ENCODE measurements at places on chromosomes 6 and 20.

DNA sequence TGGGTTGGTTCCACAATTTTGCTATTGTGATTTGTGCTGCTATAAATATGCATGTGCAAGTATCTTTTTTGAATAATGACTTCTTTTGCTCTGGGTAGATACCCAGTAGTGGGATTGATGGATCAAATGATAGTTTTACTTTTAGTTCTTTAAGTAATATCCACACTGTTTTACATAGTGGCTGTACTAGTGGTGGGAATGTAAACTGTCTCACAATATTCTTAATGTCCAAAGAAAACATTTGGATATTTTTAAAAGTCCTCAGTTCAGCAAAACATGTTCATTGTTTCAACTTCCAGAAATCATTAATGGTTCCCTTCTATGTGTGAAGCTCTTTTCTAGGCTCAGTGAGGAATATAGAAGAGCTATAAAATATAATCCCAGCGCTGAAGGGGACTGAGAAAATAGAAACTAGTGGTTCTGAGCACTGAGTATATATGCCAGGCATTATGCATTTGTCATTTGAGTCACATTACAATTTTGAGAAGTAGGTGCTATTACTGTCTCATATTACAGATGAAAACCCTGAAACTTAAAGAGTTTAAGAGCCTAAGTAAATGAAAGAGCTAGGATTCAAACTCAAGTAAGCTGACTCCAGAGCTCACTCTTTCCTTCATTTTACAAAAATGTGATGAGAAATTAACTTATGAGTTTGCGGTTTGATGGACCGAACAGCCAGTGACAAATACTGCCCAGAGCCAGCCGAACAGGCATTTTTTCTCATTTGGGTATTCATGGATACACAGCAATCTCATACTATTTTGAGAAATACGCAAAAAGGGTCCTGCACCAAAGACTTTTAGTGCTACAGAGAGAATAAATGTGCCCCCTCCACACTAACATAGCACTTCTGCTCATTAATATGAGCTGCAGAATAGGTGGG is 250.1 kb downstream of the TBX18 start:
- DNase-seq = no peak

- DNase-seq = no peak
These were observed 37.5 kb upstream of the SLCO4A1 start for GRCh38 chr20:62604796-62605195.

- no peak for DNase-seq
These were observed 231.9 kb upstream of the SGK1 start for GRCh38 chr6:134549854-134550253.

- peak; percentile 51 for DNase-seq
These were observed 501.8 kb downstream of the HACE1 start for GRCh38 chr6:104357928-104358327.

DNA sequence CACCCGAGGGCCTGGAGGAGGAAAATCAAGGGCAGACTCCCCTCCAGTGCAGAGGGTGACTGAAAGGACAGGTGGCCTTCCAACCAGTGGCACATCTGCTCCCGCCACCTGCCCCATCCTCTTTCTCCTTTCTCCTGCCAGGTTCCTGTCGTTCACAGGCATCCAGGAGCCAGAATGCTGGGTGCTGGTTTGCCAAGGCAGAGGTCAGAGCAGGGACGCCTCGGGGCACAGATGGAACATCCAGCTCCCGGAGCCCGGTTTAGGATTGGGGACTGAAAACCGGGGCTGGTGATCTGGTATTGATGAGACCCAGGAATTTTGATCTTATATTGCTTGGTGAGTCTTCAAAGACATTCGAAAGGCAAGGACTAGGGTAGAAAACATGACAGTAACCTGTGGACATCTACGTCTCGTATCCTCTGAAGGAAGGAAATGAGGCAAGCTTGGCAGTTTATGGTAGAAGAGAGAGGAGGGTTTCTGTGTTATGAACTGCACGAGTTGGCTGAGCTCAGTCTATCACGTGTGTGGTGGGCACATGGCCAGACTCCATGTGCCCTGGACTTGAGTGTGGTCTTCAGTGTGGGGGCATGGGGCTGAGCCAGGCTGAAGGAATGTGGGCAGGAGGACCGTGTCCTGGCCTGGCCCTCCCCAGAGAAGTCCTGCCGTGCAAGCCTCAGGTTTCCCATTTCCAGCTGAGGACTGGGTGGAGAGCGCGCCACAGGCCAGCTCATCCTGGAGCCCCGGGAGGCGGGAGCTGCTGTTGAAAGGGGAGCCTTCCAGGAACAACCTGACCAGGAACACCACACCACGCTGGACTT is 74.2 kb downstream of the IRF4 start:
- no peak for DNase-seq

- DNase-seq = no peak
These were observed 80.4 kb downstream of the SULF2 start for GRCh38 chr20:47704746-47705496.

- no peak for DNase-seq
These were observed 35.3 kb upstream of the CDKN1A start for GRCh38 chr6:36642913-36643817.

DNA sequence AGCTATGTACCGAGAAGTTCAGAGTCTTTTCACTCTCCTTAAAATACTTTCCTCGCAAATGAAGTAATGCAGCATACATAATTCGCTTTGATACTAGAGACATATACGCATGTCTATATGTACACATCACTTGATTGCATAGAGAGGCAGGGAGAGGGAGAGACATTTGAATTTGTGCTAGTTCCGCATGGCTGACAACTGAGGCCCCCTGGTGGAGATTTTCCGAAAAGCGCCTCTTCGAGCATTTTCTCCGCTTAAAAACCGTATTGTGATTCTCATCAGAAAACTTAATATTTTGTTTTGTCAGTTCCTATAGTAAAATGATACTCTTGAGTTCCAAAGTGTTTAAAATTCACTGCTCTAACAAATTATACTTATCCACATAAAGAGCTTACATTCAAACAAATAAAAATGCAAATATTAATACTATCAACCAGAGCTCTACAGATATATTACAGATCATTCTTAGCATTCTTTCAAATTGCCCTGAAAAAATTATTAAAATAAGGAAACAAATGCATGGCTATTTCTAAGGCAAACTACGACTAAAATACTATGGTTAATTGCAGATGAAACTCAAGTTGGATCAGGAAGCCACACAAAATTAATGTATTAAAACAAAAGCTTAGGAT is 637 bp downstream of the MYLK4 start:
- peak; percentile 6 for DNase-seq

DNA sequence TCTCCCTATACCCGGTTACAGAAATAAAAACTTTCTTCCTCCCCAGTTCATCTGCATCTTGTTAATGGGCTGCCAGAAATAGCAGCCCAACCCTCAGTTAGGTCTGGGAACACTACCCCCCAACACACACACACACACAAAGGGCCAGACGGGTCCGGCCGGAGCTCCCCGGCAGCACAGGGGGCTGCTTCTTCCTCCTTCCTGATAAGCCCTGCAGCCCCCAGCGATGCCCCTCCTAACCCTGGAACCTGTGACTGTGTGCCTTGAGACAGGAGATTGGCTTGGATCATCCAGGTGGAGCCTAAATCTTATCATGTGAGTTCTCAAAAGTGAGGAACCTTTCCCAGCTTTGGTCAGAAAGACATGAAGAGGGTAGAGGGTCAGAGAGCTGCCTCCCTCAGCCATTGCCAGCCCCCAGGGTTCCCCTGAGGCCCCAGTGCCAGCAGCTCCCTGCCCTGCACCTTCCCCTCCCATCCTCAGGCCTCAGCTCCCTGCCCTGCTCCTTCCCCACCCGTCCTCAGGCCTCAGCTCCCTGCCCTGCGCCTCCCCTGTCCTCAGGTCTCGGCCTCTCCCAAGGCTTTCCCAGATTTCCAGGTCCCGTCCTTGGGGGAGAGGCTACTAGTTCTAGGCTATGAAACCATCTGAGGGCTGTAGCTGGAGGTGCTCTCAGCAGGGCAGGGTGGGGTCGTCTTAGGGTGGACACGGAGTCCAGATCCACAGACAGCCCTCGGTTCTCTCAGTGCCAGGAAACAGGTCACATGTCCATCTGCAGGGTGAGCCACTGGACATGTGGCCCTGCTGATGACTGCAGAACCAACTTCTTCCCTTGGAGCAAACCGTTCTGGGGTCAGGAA is 34.5 kb upstream of the CST7 start:
- no peak for DNase-seq

DNA sequence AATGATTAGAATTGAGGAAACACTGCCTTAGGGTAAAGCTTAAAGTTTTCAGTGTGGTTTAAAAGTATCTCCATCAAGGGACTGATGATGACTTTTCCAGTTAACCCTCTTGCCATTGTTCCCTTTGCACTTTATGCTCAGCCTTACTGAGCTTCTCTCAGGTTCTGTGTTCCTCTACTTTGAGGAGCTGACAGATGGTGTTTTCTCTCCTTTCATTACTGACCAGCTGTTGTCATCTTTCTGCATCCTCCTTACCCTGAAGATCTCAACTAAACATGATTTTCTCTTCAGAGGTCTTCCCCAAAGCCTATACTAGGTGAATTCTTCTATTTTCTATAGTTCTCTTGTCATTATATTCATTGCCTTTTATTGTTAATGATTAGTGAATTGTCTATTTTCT is 475.6 kb upstream of the SYNCRIP start:
- no peak for DNase-seq

DNA sequence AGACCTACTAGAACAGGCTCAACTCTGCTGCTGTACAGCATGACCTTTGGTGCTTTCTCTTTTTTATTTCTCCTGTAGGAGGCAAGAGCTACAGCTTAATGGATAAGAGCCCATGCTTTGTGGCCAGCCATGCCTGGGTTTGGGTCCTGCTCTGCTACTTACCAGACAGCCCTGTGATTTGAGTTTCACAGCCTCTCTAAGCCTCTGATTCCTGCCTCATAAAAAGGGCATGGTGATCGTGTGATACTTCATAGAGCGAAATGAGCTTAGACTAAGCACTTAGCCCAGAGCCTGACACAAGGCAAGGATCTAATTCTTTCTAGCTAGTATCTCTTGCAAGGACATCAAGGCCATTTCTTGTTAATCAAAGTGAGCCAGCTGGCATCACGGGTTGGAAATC is 19.3 kb upstream of the PDE7B start:
- no peak for DNase-seq

GRCh38 chr6:35248300-35248699 is 11.2 kb upstream of the ZNF76 start:
- no peak for DNase-seq

DNA sequence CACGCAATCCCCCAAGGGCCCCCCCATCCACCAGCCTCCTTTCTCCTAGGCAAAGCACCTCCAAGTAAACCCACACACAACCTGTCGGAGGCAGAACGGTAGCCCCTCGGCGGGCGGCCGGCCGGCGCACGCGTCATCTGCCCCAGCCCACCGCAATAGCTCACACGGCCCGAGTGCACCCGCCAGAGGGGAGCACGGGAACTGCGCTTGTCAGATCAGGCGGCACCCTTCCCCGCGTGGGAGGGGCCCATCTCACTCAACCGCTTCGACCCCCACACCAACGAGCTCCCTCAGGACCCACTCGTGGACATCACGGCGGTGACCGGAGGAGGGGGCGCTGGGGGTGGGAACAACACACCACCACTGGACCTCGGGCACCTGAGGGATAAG is 767.9 kb upstream of the DEFB115 start:
- no peak for DNase-seq

DNA sequence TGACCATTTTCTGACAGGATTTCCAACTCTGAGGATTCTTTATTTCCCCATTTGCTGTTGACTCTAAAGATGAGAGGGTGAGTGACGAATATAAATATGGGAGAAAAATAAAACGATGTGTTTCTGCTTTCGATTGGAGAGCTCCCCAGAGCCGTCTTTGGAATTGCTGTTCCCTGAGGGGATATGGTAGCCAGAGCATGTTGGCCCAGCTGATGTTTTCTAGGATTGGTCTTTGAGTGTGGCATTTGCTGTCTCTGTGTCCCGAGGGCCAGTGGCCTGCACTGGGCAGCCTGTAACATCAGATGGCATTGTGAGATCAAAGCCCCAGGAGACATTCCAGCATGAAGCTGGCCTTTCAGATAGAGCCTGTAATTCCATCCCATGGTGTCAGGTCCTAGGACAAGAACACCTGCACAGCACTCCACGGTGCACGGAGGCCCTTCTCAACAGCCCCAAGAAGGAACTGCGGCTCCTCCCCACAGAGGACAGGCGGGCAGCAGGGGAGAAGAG is 26.7 kb downstream of the PKIG start:
- DNase-seq = no peak

GRCh38 chr20:24131281-24131680 is 142.7 kb upstream of the GGTLC1 start:
- no peak for DNase-seq

GRCh38 chr6:143107440-143107839 is 46.8 kb downstream of the AIG1 start:
- no peak for DNase-seq

Data from NCI-H774 (cell line).